Airway epithelial cell (primary cell): ENCODE measurements at places on chromosomes 16 and 17. TPM values are rescaled to one million over a fixed set of nuclear protein-coding genes. Genes with fewer than 3 reads are reported as not detected.

The CYB561 gene
- total RNA-seq: 29.7 and 33.6 TPM in 2 replicates

The MYOCD gene
- under 0.01 and 0.07 TPM in 2 replicates for total RNA-seq

The SLC35G6 gene
- not detected in 2 replicates for total RNA-seq

The ALOX12 gene
- total RNA-seq: 2.5 and 3.1 TPM in 2 replicates

The PIGW gene
- 7.9 and 14.3 TPM in 2 replicates for total RNA-seq

The MT3 gene
- not detected in 2 replicates for total RNA-seq

The RHBDF1 gene
- 26.2 and 31.6 TPM in 2 replicates for total RNA-seq

The DPEP3 gene
- not detected in 2 replicates for total RNA-seq

The MPO gene
- not detected in 2 replicates for total RNA-seq

The CKLF gene
- total RNA-seq: 18.5 and 40.3 TPM in 2 replicates

The PLA2G10 gene
- total RNA-seq: not detected in 2 replicates

The C17orf107 gene
- total RNA-seq: 1.1 and 1.2 TPM in 2 replicates

The IRX6 gene
- total RNA-seq: not detected in 2 replicates

The SLC6A4 gene
- 0.14 and 0.46 TPM in 2 replicates for total RNA-seq

The CNTROB gene
- total RNA-seq: 17.9 and 20.2 TPM in 2 replicates

The ALOXE3 gene
- 2.1 and 3.2 TPM in 2 replicates for total RNA-seq

The CD300H gene
- 0.46 TPM in 1 of 2 replicates, not detected in the other for total RNA-seq

The HOXB13 gene
- not detected in 2 replicates for total RNA-seq

The KRTAP2-3 gene
- total RNA-seq: 0.21 and 0.84 TPM in 2 replicates

The SSTR5 gene
- not detected in 2 replicates for total RNA-seq

The ABCA9 gene
- under 0.01 TPM in 1 of 2 replicates, not detected in the other for total RNA-seq

The TEX19 gene
- not detected in 2 replicates for total RNA-seq

The PLK1 gene
- 53.6 and 57.6 TPM in 2 replicates for total RNA-seq

The MT1M gene
- not detected in 2 replicates for total RNA-seq

The GLOD4 gene
- 52.3 and 60.9 TPM in 2 replicates for total RNA-seq

The CHCT1 gene
- not detected in 2 replicates for total RNA-seq

The AANAT gene
- not detected in 2 replicates for total RNA-seq

The GRIN2A gene
- not detected in 2 replicates for total RNA-seq

The CTF1 gene
- total RNA-seq: 1.6 and 2.5 TPM in 2 replicates
